ENCODE measurements at places on chromosomes 2 and 18.
A peak's percentile ranks its signal among the peaks of the same experiment; 100 is the strongest.

- DNase-seq: peak; percentile 50
These were observed 172.6 kb downstream of the TCF4 start for GRCh38 chr18:55415258-55415871.

GRCh38 chr18:37720663-37721062 lies 155.1 kb upstream of the CELF4 start:
- no peak for DNase-seq

DNA sequence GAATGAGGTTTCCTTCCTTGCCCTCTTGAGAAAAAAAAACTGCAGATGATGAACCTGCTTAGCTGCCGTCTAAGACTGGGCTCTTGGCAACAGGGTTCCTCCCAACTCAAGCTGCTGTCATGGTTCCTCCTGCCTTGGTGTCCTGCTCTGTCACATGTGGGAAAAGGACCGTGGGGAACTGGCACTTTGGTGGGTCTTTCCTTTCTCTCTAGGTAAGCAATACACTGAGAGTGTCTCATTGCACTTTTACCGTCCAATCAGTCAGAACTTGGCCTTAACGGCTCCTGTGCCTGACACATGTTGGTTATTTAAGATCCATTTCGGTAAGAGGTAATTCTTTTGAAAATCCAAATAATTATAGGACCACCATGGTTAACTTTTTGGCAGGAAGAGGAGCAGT lies 60.8 kb upstream of the RNF152 start:
- no peak for DNase-seq

DNA sequence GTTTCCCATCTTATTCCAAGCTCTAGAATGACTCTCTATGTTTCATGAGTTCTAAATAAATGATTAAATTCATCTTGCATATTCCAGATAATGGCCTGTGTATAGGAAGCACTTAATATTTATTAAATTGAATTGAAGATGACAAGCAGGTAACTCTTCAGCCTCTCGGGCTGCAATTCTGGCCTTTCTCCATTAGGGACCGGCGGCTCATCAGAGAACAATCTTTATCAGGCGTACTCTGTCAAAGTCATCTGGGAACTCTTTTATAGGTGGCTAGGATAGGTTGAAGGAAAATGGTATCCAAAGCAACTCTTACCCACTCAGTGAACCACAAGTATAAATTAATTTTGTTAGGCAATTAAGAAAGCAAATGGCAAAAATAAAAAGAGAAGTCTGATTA lies 308.5 kb downstream of the NOL4 start:
- DNase-seq: no peak

GRCh38 chr2:8320311-8321066 lies 361.4 kb upstream of the ID2 start:
- DNase-seq: no peak

GRCh38 chr2:127663566-127664064 lies 11.7 kb downstream of the LIMS2 start:
- no peak for DNase-seq

DNA sequence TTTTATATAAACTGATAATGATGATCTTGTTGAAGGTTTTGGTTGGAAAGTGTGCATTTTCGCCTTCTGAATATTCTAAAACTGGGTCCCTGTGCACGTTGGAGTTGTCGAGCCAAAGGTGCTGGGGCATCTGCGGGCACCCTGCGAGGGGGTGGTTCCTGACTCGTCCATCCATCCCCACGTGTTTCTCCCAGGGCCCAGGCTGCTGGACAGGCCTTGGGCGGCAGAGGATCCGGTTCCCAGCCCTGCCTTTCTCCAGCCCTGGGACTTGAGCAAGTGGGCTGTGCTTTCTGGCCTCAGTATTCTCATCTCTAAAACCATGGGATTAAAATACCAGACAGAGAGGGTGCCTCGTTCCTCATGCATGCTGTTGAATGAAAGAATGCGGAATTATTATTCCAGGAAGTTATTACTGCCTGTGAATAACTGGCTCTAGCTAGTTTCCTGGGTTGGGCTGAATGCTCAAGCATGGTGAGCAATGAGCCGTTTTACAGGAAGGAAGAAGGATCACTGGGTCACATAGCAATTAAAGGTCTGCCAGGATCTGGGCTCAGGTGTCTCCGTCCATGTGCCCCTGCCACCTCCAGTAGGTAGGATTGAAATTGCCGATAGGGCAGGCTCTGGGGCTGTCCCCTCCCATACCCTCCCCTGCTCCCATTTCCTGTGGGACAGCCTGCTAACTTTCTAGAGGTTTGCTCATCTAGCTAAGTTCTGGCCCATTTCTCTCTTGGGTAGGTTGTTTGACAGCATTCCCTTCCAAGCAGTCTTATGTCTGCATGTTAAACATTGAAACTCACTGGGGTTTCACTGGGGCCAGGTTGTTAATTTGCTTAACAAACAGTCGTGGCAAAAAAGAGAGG lies 77.2 kb upstream of the HS6ST1 start:
- DNase-seq: no peak

- no peak for DNase-seq
These were observed 8.6 kb upstream of the PLEKHM3 start for GRCh38 chr2:208033701-208034502.

DNA sequence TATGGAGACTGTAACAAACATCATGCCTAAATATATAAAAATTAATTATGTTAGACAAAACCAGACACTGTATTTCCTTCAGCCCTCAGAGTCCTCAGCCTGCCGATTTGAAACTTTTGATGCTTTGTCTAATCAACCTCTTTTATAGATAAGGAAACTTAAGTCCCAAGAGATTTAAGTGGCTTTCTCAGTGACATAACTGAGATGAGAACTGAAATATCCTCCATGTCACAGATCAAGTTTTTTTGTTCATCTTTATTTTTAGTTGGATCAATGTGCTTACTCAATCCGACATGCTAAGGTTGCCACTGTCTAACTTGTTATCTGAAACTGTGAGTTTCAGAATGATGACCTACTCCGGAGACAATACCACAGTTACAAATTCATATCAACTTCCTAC lies 72.3 kb downstream of the BARD1 start:
- DNase-seq: no peak

DNA sequence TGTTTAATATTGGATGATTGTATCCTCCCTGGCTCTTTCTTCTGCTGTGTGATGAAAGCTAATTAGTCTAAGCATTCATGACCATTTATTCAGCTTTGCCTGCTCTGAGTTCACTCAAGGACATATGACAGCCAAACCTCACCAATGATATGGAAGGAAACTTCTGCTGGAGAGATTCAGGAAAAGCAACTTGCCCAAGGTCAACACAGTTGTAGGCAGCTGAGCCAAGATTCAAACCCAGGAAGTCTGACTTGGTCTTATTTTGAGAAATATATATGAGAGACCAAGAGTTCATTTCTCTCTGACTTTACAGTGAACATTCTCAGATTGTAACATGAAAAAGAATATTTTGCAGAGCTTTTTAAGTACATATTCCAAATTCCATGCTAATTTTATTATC lies 1588.5 kb upstream of the PIK3C3 start:
- DNase-seq: no peak

DNA sequence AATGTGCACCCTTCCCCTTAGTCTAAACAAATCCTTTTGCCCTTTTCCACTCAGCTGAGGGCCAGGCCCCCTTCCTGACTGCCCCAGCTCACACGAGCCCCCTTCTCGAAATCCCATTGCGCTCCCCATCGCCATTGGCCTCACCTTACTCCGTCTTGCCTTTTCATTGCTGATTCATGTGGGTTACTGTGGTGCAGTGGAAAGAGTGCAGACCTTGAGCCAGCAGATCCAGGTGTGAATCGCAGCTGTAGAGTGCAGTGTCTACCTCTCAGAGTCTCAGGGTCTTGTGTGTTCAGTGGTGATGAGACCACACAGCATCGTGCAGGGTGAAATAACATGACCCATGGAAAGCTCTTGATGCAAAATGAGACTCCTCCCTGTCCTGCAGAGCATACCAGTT lies 132.4 kb upstream of the APCDD1 start:
- DNase-seq: no peak

GRCh38 chr2:137173463-137173862 lies 408.1 kb downstream of the THSD7B start:
- no peak for DNase-seq

DNA sequence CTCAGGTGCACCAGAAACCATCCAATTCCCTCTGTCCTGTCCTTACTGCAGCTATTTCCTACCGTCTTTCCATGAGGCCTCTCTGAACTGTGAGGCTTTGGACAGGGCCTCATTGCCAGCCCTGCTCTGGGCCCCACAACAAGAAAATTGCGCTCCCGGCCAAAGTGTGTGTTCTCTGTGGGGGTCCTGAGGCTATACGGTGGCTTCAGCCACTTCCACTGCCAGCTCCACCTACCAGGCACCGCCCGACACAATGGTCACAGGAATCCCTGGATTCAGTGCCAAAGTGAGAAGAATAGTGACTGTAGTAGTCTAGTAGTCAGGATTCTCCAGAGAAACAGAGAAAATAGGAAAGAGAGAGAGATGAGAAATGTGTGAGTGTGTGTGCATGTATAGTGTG lies 140.2 kb downstream of the IRS1 start:
- no peak for DNase-seq

GRCh38 chr2:222338374-222338773 lies 39.6 kb upstream of the PAX3 start:
- no peak for DNase-seq

DNA sequence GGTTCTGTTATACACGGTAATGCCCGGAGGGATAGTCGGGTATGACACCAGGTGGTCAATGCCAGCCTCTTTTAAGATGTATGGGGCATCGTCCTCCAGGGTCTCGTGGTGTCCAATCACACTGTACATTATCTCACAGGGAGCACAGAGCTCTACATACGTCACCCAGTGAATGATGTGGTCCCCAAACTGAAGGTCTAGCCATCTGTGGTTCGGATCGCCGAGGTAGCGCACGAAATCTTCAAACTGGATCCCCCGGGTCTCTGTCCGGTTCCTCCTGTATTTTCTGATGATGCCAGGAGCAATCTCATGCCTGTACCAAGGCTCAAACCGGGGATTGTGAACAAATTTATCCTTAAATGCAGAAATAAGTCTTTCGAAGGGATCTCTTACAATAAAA lies 24.1 kb downstream of the CHST10 start:
- no peak for DNase-seq

DNA sequence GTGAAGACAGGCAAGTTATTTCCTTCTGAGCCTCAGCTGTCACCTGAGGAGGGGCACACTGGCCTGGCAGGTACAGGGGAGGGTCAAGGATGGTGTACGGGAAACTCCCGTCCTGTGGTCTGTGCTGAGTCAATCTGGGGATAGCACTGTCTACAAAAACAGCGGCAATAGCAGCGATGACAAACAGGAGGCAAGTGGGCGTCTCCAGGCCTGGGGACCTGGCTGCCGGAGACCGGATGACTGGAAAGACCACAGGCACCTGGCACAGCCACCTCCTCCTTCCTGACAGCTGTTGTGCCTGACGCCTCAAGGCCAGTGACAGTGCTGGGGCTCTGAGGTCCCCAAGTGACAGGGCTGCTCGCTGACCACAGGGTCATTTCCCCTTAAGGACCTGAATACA lies 202.1 kb upstream of the HS6ST1 start:
- no peak for DNase-seq

- no peak for DNase-seq
These were observed 802 bp upstream of the SAP130 start for GRCh38 chr2:128028668-128029054.

- DNase-seq: no peak
These were observed 23.3 kb upstream of the IL18RAP start for GRCh38 chr2:102399499-102400141.

- DNase-seq: no peak
These were observed 18.2 kb downstream of the INPP1 start for GRCh38 chr2:190361572-190361971.

GRCh38 chr18:24200494-24201290 lies 61.8 kb downstream of the CABYR start:
- DNase-seq: no peak

GRCh38 chr2:186913870-186914269 lies 64.9 kb upstream of the ZSWIM2 start:
- no peak for DNase-seq

- no peak for DNase-seq
These were observed 7.5 kb downstream of the ACYP2 start for GRCh38 chr2:54122939-54123338.

DNA sequence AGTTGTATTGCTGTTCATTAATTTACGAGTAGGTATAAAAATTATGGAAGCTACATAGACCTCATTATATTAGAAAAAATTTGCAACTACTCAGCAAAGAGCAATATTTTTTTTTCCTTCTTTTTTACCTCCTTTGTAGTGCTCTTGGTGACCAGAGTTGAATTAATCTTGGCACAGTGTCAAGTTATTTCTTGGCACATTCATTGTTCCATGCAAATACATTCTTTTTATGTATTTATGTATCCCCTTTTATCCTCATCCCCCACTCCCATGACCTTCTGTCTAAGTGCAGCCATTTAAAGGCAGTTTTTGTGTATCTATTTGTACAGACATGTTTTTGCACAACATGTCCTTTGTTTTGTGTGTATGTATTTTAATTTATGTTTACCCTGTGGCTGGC lies 224.5 kb downstream of the CCDC102B start:
- DNase-seq: no peak

DNA sequence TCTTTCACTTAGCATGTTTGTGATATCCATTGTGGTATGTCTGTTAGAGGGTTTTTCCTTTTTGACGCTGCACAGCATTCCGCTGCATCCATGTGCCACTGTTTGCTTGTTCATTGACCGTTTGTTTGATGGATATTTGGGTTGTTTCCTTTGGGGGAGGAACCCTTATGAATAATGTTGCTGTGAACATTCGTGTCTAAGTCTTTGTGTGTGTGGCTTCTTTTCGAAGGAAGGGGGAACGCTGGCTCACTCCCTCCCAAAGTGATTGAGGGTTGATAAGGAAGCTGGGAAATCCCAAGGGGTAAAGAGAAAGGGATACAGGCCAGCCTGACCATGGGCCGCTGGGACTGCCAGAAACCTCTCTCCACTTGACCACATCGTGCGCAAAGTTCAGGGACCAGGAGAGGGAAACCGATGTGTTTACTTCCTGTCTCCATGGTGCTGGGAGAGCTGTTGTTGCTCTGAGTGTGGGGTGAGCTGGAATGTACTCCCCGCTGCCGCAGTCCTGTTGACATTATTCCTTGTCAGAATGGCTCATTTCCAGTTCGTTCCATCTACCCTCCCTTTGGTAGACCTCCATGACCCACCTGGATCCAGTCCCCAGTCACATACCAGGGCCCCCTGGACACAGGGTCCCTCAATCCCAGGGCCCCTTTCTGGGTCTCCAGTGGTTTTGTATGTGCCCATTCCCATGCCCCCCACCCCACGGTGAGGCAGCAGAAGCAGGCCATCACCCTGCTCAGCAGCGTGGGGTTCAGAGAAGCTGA lies 39.6 kb downstream of the HS1BP3 start:
- DNase-seq: no peak

All from stimulated activated CD4-positive, alpha-beta T cell treated with anti-CD3 and anti-CD28 coated beads, Interleukin-1b, Interleukin-23, amount 100 ng/mL, for 24 hours (primary cell).